ENCODE measurements at places on chromosomes 3 and 15.

- no peak for DNase-seq
Observed at GRCh38 chr15:25849157-25849921, 13.8 kb downstream of the ATP10A start.

DNA sequence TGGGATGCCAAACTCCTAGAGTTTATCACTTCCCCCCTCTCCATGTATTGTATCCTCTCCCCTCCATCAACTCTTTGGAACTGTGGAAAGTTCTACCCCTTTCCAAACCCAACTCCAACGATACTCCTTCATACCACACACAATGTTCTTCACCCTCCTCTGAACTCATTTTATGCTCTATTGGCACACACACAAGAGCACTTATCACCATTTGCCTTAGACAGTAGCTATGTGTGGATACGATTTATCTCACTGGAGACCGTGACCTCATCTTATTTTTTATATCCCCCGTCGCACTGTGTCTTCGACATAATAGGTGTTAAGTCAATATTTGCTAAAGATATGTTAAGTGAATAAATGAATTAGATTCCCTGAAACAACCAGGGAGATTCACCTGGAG lies 316.5 kb upstream of the PROK2 start:
- no peak for DNase-seq

- no peak for DNase-seq
Observed at GRCh38 chr15:74206801-74207281, 4.3 kb upstream of the STRA6 start.

DNA sequence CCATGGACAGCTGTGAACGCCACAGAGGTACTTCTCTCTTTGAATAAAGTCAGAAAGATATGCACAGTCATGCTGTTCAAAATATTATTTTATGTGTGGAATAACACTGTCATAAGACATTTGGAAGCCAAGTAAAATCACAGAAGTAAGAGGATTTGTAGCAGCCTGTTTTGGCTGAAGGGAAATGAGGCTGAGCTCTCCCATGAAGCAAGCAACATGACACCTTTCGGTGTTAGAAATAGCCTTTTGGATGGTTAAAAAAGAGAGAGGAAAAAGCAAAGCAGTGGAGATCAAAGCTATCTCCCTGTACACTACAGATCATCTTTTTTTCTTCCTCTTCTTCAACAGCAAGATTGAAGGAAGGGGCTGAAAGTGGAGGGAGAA lies 755.3 kb downstream of the ROBO1 start:
- no peak for DNase-seq

GRCh38 chr15:23572844-23573243 lies 7.4 kb downstream of the MKRN3 start:
- no peak for DNase-seq

GRCh38 chr3:69861556-69861955 lies 122.3 kb downstream of the MITF start:
- DNase-seq = no peak

- no peak for DNase-seq
Observed at GRCh38 chr15:41490355-41490754, 3.3 kb upstream of the ITPKA start.

DNA sequence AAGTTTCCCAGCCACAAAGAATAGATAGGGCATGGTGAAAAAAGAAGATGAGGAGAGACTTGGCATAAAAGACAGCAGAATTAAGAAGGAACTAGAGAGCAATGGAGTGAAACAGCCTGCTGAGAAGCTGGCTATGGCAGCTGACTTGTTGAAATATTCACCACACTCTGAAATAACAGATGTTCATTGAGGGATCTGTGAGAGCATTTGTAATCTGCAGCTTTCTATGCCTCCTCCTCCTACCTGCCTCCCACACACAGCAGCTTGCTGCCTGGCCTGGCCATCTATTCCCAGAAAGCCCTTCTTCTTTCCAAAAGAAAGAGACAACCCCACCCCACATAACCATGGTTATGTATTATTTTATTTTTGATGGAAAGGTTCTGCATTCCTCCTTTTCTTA lies 303.9 kb downstream of the GAP43 start:
- DNase-seq = no peak

GRCh38 chr3:39191111-39191510 lies 1.3 kb downstream of the XIRP1 start:
- DNase-seq = no peak

GRCh38 chr15:83658430-83659416 lies 4.8 kb downstream of the ADAMTSL3 start:
- DNase-seq = no peak

- no peak for DNase-seq
Observed at GRCh38 chr3:12049675-12050074, 45.5 kb downstream of the SYN2 start.

DNA sequence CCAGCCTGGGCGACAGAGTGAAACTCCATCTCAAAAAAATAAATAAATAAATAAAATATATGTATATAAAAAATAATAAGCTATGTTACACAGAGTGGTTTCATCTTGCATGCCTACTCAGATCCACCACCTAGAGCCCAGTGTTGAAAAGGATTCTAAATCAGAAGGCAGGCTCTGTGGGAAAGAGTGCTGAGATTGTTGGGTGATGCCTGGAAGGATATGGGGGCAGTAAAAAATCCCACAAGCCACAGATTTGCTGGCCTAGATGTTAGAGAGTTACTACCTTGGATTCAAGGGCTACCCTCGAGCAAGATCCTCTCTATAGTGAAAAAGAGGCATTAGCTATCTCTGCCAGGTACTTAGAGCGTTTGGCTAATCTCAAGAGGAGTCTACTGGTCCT lies 144.3 kb downstream of the STAC start:
- no peak for DNase-seq

GRCh38 chr15:79455361-79455760 lies 23.2 kb downstream of the MINAR1 start:
- DNase-seq = no peak

- no peak for DNase-seq
Observed at GRCh38 chr3:36302158-36302509, 78.2 kb upstream of the STAC start.

GRCh38 chr3:39249453-39250115 lies 30.3 kb downstream of the CX3CR1 start:
- DNase-seq = no peak

GRCh38 chr3:156760333-156760732 lies 65.8 kb upstream of the LEKR1 start:
- no peak for DNase-seq

Measured in NCI-H1092 (cell line).